GM23248 (cell line): ENCODE measurements at places on chromosomes 3 and 15.

DNA sequence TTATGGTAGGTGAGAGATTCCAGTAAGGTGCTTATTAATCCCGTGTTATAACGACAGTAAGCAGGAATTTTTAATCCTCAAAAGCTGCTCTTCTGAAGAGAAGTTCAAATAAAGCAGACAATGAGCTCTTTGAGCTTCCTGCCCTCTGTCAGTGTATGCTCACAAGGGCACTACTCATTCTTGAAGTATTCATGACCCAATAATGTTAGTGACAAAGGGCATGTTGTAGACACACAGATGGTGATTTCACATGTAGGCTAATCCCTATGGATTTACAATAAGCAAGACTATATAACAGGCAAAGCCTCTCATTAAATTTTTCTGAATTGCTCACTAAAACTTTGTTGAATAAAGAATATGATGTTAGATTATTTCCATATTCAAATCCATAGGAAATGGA lies 578.6 kb downstream of the RSL24D1 start:
- no peak for DNase-seq

- DNase-seq, result peak; percentile 57
Observed at GRCh38 chr3:21913791-21914190, 162.8 kb upstream of the ZNF385D start.

DNA sequence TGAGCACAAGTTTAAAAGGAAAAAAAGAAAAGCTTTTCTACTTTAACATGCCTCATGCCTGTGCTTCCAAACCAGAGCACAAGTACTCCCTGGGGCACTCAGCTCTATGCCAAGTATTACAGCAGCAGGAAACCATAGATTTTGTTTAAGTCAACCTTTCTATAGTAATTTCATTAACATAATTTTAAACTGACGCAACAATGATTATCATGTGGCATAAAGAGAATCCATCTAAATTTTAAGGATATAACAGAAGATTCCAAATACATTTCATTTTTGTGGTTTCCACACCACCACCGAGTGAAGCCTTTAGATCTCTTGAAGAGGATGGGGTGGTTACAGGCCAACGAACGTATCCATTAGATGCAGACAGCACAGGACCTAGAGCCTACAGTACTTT lies 112.1 kb downstream of the TNIK start:
- no peak for DNase-seq

- DNase-seq, result no peak
Observed at GRCh38 chr3:143081844-143082778, 37.5 kb upstream of the CHST2 start.

DNA sequence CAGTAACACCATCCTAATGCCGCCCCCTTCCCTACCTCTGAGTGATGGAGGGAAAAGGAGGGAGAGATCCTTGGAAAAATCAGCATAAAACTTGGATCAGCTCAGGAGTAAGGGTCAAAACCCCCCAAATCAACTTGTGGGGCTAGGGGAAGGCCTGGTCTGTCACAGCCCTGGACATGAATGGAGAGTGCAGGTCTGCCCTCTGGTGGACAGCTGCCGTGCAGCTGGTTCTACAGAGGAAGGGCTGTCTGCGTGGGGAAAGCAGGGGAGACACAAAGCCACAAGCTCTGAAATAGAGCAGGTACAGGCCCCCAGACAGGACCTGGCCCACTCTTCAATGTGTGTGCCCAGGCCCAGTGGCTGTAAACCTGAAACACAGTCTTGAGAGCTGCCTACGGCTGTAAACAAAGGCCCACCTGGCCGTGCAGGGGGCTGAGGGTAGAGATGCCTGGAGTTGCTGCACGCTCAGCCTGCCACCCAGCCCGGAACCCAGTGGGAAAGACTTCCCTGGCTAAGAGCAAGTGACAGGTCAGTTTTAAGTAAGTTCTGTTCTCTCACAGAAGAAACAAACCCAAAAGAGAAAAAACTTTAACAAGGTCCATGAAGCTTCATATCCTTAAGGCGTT lies 16.4 kb downstream of the CLK3 start:
- DNase-seq, result peak; percentile 71

DNA sequence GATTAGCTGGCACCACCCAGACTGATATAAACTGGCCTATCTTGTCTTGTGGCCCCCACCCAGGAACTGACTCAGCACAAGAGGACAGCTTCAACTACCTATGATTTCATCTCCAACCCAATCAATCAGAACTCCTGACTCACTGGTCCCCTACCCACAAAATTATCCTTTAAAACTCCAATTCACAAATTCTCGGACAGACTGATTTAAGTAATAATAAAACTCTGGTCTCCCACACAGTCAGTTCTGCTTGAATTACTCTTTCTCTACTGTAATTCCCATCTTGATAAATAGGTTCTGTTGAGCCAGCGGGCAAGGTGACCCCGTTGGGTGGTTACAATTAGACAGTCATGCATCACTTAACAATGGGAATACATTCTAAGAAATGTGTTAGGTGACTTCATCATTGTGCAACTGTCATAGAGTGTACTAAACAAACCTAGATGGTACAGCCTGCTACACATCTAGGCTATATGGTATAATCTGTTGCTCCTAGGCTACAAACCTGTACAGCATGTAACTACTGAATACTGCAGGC lies 48.1 kb upstream of the MAP4 start:
- peak; percentile 59 for DNase-seq
